ENCODE measurements at places on chromosomes 2 and 18. TPM values are rescaled to one million over a fixed set of nuclear protein-coding genes. Genes with fewer than 3 reads are reported as not detected.

DNA sequence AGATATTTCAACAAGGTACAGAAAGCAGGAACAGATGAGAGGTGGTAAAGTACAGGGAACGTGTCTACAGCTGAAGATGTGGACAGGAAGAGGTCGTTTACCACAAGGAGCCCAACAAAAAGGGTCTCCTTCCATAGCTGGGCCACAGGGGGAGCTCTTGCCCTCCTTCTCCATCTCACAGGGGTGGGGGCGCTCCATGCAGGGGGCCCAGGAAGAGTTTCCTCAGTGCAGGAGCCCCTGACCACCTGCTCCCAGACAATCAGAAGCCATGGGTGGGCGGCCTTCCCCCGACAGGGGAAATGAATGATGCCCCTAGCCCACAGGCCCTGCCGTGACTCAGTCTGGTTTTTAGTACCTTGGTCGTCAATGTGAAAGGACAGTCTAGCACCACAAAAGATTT is 163.6 kb upstream of the ZNF516 start:
- no peak for DNase-seq

GRCh38 chr2:165164201-165164600 is 39.6 kb downstream of the SCN3A start:
- no peak for DNase-seq

GRCh38 chr2:126850940-126851339 is 47.8 kb upstream of the TEX51 start:
- no peak for DNase-seq

- DNase-seq = no peak
Measured at GRCh38 chr18:34913837-34914661, 127.2 kb upstream of the MAPRE2 start.

- DNase-seq = no peak
Measured at GRCh38 chr2:240727913-240728312, 36.2 kb downstream of the AQP12A start.

MPV17 gene
- polyA plus RNA-seq = 69.5 TPM
